ENCODE measurements at places on chromosomes 3 and 15.

DNA sequence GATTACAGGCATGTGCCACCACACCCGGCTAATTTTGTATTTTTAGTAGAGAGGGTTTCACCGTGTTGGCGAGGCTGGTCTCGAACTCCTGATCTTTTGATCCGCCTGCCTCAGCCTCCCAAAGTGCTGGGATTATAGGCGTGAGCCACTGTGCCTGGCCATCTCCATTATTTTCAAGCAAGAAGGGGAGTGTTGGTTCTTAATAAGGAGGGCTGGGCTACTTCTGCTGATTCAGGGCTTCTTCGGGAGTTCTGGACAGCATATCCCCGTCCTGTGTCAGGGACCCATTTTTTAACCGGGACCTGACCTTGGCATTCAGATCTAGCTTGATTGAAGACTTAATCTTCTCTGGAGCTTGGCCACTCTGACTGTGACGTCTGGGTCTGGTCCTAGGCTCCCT, 74.1 kb upstream of the SYN2 start:
- DNase-seq, result no peak

DNA sequence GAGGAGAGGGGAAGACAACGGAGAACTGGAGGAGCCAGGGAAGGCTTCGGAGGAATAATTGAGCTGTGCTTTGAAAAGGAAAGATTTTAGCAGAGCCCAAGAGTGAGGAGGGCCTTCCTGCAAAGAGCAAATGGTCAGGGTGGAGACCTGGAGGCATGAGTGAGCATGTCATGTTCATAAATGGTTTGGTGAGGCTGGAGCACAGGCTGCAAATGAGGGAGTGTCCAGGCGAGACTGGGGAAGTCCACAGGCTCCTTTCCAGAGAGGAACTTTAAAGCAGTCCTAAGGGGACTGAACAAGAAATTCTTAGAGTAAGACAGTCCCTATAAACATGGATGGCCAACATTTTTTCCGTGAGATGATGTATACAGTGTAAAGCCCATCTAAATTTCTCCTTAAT, 108.8 kb downstream of the THSD4 start:
- no peak for DNase-seq

GRCh38 chr3:129820587-129820986, 72.9 kb downstream of the TMCC1 start:
- no peak for DNase-seq

GRCh38 chr15:93478947-93479346, 389.9 kb upstream of the RGMA start:
- no peak for DNase-seq

DNA sequence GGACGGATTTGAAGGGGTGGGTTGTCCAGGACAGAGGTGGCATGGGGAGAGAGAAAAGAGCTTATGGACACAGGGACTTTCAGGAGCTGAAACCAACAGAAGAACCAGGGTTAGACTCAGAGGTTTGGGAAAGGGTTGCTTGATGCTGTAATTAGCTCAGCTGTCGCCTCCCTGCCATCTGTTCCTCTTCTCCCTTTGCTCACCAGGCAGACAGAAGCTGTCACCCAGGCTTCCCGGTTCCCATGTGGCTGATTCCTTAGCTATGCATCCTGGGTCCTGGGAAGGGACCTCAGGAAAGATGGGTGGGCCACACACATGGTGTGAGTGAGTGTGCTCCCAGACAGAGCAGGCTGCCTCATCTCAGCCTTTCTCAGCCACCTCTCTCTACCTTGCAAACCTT, 14.1 kb downstream of the PTPN23 start:
- no peak for DNase-seq

All from AG04450 (cell line).